ENCODE measurements at places on chromosomes 4 and X.

GRCh38 chrX:115892787-115893671 lies 277.5 kb upstream of the AGTR2 start:
- no peak for DNase-seq

DNA sequence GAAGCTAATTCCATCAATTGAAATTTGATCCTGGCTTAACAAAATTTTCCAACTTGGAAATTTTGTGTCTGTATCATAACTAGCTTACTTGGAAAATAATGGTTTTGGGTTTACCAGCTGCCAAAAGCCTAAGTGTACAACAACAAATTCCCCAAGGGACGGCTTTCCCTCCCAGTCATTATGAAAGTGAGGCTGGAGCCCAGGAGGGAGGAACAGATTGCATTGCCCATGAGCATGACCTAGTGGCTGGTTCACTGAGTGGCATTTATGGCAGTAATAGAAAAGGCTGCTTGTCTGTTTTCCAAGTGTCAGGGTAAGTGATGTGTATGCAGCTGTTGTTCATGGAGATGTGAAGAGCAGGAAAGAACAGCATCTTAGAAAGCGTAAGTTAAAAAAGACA lies 70.8 kb upstream of the HHIP start:
- DNase-seq, result no peak

- no peak for DNase-seq
Measured at GRCh38 chr4:34633241-34633640, 1611.1 kb downstream of the ARAP2 start.

- DNase-seq, result no peak
Measured at GRCh38 chr4:54709400-54709799, 51.6 kb downstream of the KIT start.

DNA sequence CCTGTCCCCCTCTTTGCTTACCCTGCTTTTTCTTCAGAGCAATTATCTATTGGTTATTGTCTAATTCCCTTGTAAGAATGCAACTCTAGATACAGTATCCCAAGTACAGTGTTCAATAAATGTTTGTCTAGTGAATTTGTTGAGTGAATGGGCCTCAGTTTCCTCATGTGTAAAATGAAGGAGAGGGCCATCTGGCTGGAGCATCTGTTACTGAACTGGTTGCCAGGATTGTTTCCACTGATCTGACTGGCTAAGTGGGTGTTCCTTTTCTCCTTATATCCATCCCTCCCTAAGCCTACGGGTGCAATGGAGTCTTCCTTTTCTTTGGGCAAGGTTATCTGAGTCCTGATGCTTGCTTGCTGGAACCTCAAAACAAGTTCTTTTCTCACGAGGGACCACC lies 185.2 kb upstream of the RPS6KA3 start:
- no peak for DNase-seq

DNA sequence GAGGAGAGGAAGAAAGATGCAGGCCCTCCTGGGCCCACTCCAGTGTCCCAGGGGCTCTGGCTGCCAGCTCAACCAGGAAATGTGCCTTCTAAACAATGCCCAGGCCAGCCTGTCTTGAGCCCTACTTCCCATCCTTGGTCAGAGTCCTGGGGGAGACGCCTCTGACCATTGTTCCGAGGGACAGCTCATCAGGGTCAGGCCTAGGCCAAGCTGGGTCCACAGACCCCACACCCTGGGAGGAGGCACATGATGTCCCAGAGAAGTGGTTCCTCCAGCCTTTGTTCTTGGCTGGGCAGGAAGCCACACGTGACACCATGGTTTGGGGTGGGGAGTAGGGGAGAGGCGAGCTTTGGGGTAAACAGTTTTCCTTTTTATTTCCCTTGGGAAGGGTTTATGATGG lies 102.5 kb downstream of the EFNB1 start:
- no peak for DNase-seq

DNA sequence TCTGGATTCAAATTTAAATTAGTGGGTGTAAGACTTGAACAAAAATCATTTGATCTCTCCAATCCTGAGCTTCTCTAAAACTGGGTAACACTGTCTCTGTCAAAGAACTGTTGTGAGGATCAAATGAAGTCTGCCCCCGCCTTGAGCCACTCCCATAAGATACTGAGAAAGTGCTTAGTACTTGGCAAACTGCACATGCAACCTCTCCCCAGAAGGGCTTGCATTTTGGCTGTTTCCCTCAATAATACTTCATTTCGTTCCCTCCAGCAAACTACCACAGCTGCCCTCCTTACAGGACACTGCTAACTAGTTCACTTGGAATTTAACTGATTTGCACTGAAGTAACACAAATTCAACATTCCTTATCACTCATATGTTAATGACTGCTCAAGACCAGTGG lies 79.8 kb downstream of the APBB2 start:
- DNase-seq, result no peak

GRCh38 chrX:131549011-131549410 lies 5.1 kb downstream of the OR13H1 start:
- DNase-seq, result no peak

All from activated effector memory CD4-positive, alpha-beta T cell treated with Interleukin-2 at 50 U/mL for 16 hours (primary cell).